ENCODE measurements at places on chromosomes 3 and 15. TPM values are rescaled to one million over a fixed set of nuclear protein-coding genes. Genes with fewer than 3 reads are reported as not detected.

MRAS gene
- 55.4 TPM for total RNA-seq

CAPN3 gene
- total RNA-seq = 47.2 TPM

ARL6IP5 gene
- 138 TPM for total RNA-seq

TMIE gene
- total RNA-seq = 1.0 TPM

TMEM108 gene
- total RNA-seq = 18.5 TPM

PLOD2 gene
- total RNA-seq = 17.9 TPM

EPHB1 gene
- total RNA-seq = 3.0 TPM

APOD gene
- 91.6 TPM for total RNA-seq

PLA2G4D gene
- not detected for total RNA-seq

FETUB gene
- total RNA-seq = not detected

TNFSF10 gene
- 168 TPM for total RNA-seq

GOLGA8F gene
- not detected for total RNA-seq

GOLGA8J gene
- 0.59 TPM for total RNA-seq

IMPG2 gene
- 0.21 TPM for total RNA-seq

SLC22A13 gene
- total RNA-seq = 0.32 TPM

CHST2 gene
- total RNA-seq = 6.2 TPM

Data from lower lobe of right lung (tissue), 2 donors.